ENCODE measurements at places on chromosomes 5 and 9. TPM values are rescaled to one million over a fixed set of nuclear protein-coding genes. Genes with fewer than 3 reads are reported as not detected.
A peak's percentile ranks its signal among the peaks of the same experiment; 100 is the strongest.

- H3K36me3 ChIP-seq, result no peaks in the 10 kb centered on the region
- no peak overlapping the region for H3K27ac ChIP-seq
- no peak for DNase-seq
- no peak overlapping the region for H3K4me3 ChIP-seq
Measured at GRCh38 chr5:137595396-137596079, 96.4 kb upstream of the SPOCK1 start.

- no peaks in the 10 kb centered on the region for H3K36me3 ChIP-seq
- peaks cover 9% of the 10 kb centered on the region for H3K4me1 ChIP-seq
- DNase-seq, result no peak
- H3K27ac ChIP-seq, result no peak overlapping the region
- H3K4me3 ChIP-seq, result no peak overlapping the region
Measured at GRCh38 chr5:154834053-154834452, 16.4 kb downstream of the FAXDC2 start.

PKD2L2 gene
- polyA plus RNA-seq, result 0.45 TPM

DNA sequence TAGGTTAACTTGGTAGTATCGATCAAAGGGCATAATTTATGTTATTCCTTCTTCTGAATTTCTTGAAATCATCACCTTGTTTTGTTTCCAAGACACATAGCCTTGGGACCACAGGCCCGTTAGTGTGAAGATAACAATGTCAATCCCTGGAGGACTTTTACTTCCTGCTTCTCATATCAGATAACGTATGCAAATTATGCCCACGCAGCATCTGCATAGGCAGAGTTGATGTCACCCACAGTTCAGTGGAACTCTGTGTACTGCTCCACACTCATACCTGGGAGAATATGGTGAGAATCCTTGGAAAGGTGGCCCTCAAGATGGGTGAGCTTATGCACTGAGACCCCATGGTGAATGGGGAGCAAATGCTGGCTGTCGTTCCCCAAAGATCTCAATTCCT lies 95.0 kb downstream of the CFAP90 start:
- H3K27me3 ChIP-seq, result no peaks in the 10 kb centered on the region
- H3K36me3 ChIP-seq, result peaks cover 11% of the 10 kb centered on the region
- peak overlapping the region; percentile 76 for H3K27ac ChIP-seq
- no peak overlapping the region for H3K4me3 ChIP-seq

- H3K27ac ChIP-seq, result no peak overlapping the region
- H3K4me1 ChIP-seq, result no peaks in the 10 kb centered on the region
- H3K27me3 ChIP-seq, result no peaks in the 10 kb centered on the region
- H3K36me3 ChIP-seq, result no peaks in the 10 kb centered on the region
- DNase-seq, result no peak
Measured at GRCh38 chr5:116858705-116859333, 284.2 kb upstream of the SEMA6A start.

DNA sequence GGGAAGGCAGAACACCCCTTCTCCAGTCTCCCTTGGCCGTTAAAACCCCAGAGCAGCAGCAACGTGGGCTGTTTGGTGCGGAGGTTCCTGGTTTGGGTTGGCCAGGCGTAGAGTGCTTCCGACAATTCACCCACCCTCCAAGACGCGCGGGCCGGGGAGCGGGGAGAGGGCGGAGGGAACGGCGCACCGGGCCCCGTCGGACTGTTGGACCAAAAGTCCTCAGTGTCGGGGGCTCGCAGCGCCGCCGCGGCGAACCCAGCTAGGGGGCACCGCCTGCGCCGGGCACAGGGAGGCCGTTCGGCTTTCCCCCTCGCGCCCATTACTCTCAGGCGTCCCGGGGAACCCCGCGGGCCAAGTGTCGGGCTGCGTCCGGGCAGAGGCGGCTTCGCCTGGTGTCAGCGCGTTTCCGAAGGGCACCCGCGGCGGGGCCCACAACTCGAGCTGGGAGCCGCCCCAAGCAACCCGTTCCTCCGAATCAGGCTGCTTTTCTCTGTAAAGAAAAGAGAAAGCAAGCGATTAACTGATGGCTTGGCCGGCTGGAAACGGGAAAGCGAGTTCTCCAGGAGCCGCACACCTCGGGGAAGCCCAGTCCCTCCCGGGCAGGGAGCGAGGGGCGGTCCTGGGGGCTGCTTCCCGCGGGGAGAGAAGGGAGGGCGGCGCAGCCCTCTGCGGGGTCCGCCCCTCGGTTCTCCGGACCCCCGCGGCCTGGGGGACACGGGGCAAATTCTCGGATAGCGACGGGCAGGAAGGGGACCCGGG lies 145.5 kb downstream of the ERCC6L2 start:
- H3K27ac ChIP-seq, result no peak overlapping the region
- no peaks in the 10 kb centered on the region for H3K36me3 ChIP-seq
- DNase-seq, result no peak
- peaks cover 22% of the 10 kb centered on the region for H3K27me3 ChIP-seq
- H3K4me3 ChIP-seq, result peak overlapping the region; percentile 71

All from psoas muscle (tissue), 8 donors.